NCI-H1105 treated with DMSO at 0.1 percent for 48 hours (cell line): ENCODE measurements at places on chromosomes 16 and 17.

DNA sequence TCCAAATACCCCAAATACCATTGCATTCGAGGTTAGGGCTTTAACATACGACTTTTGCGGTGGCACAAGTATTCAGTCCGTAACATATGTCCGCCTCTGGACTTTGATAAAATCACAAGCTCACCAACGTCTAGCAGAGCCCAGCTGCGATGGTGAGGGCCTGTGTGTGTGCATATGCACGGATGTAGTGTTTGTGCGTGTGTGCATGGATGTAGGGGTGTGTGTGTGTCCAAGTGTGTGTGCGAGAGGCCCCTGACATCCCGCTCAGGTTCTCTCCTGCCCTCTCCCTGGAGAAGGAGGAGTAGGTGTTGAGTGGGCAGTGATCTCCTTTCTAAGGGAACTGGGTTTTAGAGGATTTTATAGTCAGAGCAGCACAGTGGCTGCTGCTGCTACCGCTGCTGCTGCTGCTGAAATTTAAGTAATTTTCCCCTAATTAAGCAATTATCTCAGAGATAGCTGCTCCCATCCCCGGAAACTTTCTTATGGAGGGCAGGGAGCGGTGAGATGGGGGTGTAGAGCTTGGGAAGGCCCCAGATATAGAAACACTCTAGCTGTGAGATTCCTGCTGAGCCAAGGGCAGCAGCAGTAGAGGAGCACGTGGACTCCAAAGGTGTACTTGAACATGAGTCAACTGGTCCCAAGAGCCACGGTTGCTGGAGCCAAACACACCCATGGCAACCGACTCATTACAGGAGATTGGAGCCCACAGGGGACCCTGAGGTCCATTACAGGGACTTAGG, 121.7 kb upstream of the SDK2 start:
- peak; percentile 68 for DNase-seq

GRCh38 chr16:12637002-12637401, 166.7 kb downstream of the CPPED1 start:
- no peak for DNase-seq

GRCh38 chr16:79784007-79784406, 183.5 kb upstream of the MAF start:
- no peak for DNase-seq

DNA sequence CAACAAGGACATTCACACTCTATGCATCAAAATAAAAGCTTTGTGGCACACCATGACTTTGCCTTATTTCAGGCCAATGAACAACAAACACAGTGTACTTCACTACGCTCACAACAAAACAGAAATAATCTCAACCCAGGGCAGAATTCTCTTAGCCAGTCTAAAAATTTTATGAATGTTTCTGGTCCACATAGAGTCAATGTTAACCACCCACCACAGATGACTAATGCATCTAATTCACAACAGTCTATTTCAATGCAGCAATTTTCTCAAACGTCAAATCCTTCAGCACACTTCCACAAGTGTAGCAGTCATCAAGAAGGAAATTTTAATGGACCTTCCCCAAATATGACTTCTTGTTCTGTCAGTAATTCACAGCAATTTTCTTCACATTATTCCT, 101.7 kb downstream of the CHD9 start:
- no peak for DNase-seq

GRCh38 chr16:25212636-25213035, 4.1 kb upstream of the AQP8 start:
- no peak for DNase-seq

DNA sequence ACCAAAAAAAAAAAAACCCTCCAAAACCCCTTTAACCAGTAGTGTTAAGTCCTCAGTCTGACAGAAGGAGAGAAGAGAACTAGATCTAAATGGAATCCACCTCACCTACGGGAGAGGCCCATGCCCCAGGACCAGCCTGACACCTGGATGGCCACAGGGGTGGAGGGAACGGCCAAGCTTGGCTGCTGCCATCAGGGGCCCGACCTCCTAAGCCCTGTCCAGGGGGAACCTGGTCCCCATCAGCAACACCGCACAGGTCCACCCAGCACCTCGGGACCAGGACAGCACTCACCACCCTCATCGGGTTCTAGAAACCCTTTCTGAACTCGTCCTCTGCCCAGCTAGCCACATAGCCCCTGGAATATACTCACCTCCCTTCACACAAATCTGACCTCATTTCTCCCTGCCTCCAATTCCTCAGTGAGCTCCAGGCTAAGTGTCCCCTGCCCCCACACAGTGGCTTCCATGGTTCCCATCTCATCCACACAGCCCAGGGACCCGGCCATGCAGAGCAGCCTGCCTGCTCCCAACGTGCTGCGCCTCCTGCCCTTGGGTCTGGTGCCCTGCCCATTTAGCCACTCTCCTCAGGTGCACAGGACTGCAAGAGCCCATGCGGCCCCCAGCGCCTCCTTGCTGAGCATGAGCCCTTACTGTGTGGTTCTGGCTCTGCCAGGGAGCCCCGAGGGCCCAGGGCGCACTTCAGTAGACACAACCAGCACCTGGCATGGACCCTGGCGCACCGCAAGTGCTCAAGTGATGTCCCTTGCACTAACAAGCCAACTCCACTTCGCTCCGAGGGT, 18.3 kb upstream of the CYTH1 start:
- DNase-seq = no peak

DNA sequence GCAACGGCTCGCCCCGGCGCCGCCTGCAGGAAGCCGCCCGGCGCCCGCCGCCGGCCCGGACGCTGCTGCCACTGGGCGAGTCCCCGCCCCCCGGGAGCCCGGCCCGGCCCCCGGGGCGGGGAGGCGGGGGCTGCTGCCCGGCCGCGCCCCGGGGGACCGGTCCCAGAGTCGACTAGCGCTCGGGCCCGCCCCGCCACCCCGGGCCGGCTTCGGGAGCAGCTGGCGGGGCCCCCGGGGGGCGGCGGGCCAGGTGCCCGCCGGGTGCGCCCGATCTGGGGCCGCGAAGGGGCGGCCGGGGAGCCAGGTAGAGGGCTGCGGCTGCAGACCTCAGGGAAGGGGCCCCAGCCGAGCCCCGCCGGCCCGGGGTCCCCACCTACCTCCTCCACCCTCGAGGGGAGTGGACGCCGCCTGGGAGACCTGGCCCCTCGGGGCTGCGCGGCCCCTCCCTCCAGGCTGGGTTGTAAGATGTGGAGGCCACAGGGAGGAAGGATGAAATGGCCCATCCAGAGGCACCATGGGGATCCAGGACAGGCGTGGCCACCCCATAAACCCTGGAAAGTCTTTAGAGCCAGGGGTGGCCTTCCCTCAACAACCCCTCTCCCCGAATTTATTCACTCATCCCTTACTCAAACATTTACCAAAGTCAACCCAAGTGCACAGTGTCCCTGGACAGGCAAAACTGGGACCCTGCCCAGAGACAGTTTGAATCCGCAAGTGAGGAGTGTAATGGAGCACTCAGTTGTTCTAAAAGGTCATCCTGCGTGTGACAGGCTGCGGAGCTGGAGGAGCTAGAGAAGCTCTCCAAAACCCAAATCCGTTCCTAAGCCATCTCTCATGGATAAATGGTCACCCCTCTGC, at the start of gene CDYL2:
Gene CDYL2, minus strand, starts transcription at position 73 of the 858 bp plus-strand sequence. CDS start 425 bp downstream, outside the sequence.
- no peak for DNase-seq

GRCh38 chr17:4249452-4250029, 14.2 kb downstream of the ANKFY1 start:
- no peak for DNase-seq

GRCh38 chr17:63474586-63475460, 2.0 kb upstream of the ACE start:
- no peak for DNase-seq

GRCh38 chr16:82033006-82033405, 2.0 kb upstream of the HSD17B2 start:
- DNase-seq = peak; percentile 31

DNA sequence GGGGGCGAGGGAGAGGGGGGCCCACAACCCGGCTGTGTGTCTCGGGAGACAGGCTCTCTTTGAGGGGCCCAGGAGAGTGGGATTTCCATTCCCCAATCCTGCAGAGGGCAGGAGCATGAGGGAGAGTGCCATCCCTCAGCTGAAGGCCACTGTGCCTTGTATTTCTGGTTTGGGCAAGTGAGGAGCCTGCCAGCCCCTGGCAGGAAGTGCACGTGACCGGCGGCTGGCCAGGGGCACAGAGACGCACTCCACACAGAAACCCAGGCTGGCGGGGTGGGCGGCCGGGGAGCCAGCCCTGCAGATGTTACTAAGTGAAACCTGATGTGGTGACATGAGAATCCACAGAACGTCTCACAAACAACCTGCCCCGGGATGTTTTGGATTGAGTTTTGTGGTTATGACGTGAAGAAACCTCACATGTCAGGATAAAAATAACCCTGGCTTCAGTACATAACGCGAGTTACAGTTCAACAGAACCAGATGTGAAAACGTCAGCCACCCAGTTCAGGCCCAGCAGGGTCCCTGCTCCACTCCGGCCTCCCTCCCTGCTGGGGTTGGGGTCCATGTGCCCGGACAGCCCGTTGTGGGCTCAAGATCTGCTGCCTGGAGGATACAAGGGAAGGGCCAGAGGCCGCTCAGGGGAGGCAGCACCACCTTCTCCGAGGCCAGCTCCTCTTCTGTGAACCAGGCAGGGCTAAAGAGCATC, 51.7 kb upstream of the MTSS2 start:
- DNase-seq = no peak

DNA sequence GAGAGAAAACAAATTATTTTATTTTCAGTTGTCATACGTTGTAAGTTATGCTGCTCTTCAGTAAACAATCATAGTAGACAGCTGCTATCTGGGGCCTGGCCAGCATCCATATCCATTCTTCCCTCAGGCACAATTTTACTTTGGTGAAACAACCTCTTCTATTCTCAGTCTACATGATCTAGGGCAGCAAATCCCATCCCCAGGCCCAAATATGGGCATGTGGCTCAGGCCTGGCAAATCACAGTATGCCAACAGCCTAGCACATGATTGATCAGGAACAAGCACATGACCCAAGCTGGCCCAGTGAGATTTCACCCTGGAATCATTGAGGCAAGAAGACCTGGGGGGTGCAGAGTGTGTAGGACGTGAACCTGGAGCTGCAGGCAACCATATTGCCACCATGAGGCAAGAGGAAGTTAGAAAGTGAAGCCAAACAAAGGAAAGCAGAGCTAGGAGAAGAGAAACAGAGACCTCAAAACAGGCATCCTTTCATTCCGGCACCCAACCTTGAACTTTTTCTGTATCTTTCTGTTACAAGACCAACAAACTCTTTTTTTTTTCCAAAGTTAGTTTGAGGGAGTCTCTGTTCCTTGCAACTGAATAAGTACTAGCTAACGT, 10.3 kb upstream of the ABCC12 start:
- peak; percentile 19 for DNase-seq

- no peak for DNase-seq
These were observed 20.9 kb upstream of the FASN start for GRCh38 chr17:82118815-82119380.

DNA sequence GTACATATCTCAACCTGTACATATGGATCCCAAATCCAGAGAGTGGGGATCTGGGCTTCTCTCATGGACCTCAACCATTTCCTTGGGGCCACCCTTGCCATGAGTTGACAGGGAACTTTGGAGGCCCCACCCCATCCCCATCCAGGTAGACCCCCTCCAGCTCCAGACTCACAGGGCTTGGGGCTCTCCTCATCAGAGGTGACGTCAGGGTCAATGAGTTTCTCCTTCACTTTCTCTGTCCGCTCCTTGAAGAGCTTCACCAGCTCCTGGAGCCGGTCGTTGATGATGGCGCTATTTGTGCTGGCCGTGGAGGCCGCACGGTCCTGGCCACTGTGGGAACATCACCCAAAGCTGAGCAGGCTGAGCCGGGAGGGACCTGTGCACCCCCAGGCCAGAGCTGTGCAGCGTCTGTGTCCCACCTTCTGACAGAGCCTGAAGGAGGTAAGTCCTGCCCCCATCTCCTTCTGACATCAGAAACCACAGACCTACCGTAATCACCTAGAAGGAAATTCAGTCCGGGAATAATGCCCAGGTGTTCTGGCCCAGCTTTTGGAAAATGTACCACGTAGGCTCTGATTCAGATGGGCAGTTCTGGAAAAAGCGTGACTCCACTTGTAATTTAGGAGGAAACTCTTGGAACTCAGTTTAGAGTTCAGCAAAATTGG, 50.6 kb downstream of the CNGB1 start:
- no peak for DNase-seq

DNA sequence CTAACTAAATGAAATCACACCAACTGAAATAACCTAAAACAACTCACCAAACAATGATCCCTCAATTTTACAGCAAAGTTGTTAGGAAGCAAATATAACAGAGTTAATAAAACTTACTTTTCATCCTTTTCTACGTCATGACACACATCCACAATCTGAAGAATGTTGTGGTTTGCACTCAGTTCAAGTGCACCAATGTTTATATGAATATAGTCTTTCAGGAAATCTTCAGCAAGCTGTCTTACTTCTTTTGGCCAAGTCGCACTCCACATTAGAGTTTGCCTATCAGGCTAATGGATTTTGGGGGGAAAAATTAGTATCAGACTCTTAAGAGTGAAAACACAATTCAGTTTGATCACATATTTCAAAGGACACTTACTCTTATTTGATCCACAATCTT, 3.3 kb downstream of the DDX5 start:
- no peak for DNase-seq

DNA sequence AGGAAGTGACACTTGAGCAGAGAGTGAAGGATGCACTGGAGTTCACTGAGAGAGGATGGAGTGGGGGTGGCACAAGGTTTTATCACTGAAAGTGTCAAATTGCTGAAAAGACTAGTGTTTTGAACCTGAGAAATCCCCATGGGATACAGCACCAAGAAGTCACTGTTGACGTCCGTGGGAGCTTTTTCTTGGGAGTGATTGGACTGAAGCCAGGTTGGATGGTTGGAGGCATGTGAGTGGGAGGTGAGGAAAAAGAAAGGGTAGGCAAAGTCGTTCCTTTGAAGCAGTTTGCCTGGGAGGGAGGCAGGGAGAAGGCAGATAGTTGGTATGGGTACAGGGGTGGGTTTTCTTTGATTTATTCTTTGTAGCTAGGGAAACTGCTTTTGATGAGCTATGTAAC, 39.9 kb upstream of the SDK2 start:
- no peak for DNase-seq

- peak; percentile 39 for DNase-seq
These were observed at the start of gene KREMEN2 for GRCh38 chr16:2963723-2964474. KREMEN2 (plus strand) TSS chr16:2964275; CDS start chr16:2964521, 246 bp downstream.

DNA sequence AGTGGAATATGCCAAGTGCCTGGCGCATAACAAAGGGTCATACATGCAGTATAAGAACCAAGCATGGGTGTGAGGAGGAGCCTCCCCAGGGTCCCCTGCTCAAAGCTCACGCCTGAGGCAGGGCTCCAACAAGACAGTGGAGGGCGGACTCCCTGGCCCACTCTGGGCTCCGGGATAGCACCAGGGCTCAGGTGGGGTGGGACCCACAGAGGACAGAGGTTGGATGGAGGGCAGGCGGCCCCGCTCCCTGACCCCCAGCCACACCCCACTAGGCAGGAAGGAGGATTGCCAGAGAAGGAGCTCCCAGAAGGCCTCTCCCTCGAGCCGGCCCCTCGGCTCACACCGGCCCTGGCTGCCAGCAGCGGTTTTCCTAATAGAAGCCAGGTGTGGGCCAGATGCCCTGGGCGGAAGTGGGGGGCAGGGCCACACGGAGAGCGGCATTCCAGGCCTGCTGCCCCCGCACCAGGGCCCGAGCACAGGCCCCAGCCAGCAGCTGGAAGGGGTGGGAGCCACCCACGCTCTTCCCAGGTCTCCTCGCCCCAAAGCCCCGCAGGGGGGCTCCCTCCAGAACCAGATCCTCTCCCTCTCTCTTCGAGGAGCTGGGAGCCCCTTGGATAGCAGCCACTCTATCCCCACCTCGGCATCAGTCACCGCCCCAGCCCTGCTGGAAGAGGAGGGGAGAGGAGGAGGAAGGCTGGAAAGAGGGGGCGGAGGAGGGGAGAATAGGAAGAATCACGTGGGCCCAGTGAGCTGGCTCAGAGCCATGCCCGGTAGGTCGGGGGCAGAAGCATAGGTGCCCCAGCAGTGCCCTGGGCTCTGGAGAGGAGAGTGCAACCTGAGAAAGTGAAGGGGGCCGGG, 21.0 kb downstream of the VASN start:
- peak; percentile 80 for DNase-seq
